KBM-7 (cell line): ENCODE measurements at places on chromosomes 6 and 20.

DNA sequence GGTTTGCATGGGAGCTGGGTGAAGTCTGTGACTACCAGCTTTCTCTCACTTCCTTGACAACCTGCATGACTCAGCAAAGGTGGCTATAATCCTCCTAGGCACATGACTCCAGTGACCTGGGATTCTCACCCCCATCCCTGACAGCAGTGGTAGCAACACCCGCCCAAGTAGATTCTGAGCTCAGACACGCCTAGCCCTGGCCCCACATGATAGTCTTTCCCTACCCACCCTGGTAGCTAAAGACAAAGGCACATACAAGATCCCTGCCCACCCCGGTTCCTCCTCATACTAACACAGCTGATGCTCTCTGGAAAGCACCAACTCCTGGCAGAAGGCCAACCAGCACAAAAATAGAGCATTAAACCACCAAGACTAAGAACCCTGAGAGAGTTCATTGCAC, 25.9 kb upstream of the CRISP1 start:
- no peak for DNase-seq

DNA sequence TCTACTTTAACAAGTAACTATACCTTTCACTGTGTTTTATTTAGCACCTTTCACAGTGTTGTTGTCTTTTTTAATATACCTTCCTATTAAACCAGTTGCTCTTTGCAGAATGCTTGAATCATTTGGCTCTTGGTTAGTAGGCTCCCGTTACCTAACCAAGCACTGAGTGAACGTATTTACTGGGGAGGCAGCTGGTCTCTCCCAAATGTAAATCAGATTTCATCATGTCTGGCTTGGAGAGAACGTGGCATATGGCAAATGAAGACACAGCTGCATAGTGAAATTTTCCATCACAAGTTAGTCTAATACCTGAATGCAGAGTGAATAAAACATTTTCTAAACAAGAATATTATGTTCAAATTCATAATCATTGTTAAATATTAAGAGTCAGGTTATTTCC, 12.4 kb downstream of the HTR1E start:
- DNase-seq = no peak

DNA sequence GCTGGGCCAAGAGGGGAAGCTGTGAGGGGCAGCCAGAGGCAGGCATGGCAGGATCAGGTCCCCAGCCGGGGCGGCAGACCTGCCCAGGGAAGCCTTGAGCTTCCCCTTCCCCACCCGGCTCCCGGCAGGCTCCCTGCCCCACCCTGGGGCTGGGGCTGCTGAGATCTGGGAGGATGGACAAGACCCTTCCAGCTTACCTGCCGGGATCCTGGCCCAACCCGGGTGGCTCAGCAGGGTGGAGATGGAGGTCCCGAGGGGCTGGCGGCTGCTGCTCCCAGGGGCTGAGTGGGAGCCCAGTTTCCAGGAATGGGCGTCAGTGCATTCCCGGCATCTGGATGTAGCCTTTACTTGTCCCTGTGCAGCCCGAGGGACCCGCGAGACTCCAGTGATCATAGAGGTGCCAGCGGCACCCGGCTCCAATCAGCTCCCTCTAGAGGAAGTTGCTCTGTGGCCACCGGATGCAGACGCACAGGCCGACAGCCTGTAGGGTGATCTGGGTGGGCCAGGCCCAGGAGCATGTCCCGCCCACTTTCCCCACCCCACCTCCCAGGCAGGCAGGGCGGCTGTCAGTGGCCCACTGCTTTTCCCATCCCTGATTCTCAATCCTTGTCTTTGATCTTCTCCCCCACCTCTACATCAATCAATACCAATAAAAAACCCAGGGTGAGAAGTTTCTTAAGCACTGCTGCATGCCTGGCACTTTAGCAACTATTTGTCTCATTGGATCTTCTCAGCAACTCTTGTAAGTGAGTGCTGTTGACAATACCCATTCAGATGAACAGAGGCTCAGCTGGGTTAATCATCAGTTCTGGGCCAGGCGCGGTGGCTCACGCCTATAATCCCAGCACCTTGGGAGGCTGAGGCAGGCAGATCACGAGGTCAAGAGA, at the start of gene BAK1:
TSS of gene BAK1 (minus strand) at position 449 of the 887 bp plus-strand sequence. CDS start 2,672 bp downstream, outside the sequence.
- peak; percentile 89 for DNase-seq

DNA sequence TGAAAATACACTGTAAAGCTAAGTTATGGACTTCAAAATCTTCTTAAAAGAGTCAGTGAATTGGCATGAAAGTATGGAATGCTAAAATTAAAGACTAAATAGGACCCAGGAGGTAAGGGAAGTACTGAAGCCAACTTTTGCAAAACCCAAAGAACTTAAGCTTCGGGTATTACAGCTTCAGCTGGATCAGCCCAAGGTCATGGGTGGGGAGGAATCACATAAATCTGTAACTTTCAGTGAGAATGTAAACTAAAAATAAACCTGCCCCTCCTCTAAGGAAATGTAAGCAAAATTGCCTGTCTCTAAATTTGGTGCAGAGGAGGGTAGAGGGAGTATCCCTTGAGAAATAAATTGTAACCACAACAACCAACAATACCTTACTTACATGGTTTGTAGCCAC, 4.4 kb upstream of the MUC21 start:
- DNase-seq = no peak

DNA sequence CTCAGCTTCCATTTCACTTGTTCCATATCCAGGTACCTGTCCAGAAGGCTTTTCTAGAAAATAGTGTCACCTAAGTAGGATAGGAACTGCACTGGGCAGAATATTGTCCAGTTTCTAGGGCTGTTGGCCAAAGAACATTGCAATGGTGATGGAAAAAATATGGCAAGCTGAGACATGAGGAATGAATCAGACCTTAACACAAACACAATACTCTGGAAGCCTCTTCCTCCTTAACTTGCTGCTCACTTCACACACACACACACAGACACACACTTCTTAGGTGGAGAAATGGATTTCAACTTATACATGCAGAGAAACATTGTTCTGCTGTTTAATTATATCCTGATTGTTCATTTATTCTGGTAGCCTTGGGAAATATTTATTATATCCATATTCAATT, 203.0 kb upstream of the RGS17 start:
- DNase-seq = no peak

DNA sequence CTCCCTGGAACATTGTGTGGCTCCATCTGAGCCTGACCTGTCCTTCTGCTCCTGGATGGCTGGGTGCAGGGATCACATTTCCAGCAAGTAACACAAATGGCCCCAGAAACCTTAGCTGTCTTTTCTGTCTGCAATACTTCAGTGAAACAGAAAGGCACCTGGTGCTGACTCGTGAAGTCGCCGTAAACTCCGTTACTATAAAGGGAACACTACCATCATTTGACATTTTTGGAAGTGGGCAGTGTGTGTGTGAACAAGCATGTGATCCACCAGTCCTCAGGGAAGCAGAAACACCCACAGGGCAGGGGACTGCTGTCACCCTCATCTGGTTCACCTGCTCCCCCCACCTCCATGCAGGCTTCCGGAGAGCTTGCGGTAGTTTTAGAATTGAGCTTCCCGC, 23.9 kb downstream of the SERPINB6 start:
- no peak for DNase-seq

- DNase-seq = no peak
Observed at GRCh38 chr6:22003287-22003686, 293.5 kb downstream of the PRL start.

GRCh38 chr6:21769405-21769861, 175.9 kb downstream of the SOX4 start:
- no peak for DNase-seq

DNA sequence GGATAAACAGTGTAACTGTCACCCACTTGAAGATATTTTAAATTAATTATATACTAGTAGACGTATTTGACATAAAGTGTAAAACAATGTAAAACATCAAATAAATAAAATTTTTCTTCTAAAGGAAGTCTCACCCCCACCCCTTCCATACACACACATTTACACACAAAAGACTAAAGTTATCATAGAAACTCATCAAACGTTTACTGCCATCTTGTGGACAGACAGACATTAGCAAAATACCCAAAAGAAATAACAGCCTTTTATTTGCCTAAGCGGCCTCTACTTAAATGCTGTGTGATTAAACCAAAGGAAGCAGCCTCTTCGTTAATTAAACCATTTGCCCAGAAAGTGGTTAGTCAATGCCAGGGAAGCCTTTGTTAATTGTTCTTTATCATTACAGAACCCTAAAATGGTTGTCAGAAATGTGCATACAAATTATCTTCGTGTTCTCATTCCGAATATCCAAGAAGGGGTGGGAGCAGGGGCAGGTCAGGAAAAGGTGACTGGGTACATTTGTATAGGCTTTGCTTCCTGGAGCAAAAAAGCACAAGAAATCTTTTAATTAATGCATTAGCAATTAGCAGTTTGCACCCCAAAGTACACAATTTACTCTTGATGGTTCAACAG, 176.2 kb upstream of the SASH1 start:
- DNase-seq = peak; percentile 57

GRCh38 chr6:117591405-117591804, 10.9 kb downstream of the GOPC start:
- DNase-seq = no peak

GRCh38 chr20:51600016-51600420, 57.5 kb upstream of the NFATC2 start:
- no peak for DNase-seq

DNA sequence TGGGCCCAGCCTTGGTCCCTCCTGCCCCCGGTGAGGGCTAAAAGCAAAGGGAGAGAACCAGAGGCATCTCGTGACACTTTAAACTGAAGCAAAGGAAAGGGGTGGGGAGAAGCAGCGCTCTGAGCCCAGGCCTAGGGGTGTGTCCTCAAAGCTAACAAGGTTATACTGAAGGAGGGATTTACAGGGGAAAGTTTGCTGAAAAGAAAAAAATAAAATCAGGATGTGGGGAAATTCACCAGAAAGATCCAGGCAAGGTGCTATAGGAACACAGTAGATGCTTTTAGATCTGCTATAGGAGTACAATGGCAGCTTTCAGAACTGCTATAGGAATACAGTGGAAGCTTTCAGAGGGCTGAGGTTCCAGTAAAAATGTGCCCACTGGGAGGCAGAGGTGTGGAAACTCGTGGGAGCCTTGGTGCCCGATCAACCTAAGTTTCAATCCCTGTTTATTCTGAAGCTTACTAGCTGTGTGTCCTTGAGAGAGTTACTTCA, at the start of gene COL9A1:
TSS of gene COL9A1 (minus strand) at position 51 of the 492 bp plus-strand sequence. CDS start 160 bp downstream, outside the sequence.
- no peak for DNase-seq

- no peak for DNase-seq
Observed at GRCh38 chr6:34584694-34585093, 28.6 kb upstream of the SPDEF start.

DNA sequence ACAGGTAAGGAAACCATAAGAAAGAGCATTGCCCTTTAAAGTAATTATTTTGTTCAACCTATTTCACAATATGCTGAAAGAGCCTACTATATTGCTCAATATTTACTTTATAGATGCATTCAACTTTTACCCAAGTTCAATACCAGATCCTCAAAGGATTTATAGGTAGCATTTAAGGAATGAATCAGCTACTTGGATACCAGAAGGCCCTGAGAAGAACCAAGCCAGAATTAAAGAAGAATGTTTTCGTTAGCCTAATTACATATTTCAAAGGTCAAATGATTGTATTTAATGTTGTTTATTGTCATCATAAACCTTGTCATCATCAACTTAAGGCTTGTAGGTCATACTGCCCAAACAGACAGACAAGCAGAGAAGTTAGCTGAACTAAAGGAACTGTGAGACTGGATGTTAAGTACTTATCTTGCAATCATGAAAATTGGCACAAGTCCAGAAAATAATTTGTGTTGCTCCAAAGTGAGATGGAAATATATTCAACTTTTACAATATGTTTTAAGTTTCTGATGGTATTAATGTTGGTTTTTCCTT, 636.7 kb downstream of the RFPL4B start:
- DNase-seq = no peak

DNA sequence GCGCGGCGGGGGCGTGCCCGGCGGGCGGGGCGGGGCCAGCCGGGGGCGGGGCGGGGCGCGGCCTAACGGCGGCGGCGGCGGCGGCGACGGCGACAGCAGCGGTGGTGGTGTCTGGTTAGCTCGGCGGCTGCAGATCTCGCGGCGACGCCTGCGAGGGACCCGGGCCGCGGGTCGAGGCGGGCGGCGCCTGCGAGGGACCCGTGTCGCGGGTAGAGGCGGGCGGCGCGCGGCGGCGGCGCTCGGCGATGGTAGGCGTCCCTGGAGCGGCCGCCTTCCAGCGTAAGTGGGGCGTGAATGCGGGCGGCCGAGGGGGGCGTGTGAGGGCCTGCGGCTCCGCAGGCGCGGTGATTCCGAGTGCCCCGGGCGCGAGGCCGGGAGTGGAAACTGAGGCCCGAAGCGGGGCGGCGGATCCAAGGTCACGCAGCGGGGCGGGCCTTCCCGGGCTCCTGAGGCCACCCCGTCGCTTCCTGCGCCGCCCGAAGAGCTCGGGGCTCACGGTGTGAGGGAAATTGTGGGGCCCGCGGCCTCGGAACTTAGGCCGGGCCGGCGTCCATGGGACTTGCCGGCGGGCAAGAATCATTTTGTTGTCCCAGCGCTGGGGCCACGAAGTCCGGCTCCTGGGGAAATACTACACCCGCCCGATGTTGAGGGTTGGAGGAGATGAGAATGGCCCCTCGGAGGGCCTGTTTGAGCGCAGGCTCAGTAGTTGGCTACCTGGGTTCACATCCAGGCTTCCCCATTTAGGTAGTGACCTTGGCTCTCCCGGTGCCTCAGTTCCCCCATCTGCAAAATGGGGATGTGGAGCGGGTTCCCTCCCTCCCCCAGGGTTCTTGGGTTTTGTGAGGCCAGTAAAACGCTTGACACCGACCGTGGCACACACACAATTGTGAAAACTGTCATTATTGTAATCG, at the start of gene CBFA2T2:
TSS of gene CBFA2T2 (plus strand) at position 74 of the 911 bp plus-strand sequence. CDS start at position 246, 172 bp downstream.
- peak; percentile 54 for DNase-seq

DNA sequence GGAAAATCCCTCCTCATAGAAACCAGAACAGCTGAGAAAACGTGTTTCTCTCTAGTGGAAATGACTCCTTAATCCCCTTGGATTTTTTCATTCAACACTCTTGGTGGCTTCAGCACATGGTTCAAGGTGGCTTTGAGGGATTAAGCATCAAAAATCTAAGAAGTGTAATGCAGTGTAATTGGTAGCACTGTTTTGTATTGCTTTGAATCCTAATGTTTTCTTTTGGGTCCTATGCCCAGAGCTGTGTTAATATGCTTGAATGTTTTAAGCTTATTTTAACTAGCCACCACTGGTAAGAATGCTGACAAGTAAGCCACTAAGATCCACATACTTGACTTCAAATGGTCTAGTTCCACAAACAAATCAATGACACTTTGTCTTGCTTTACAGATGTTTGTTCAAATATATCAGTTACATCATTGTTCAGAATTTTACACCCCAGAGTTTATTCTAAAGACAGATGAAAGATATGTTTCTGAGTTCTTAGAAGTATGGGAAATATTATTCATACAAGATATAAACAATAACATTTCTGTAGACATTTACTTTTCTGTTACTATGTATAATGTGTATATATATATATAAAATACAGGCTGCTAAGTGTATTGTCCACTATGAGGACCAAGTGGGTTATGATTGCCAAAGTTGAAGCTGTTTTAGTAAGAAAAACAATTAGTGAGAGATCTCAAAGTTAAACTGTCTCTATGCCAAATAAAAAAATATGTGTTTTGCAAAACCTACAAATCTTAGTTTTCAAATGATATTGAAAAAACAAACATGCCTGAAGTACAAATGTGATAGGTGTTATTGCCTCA, 220.8 kb downstream of the OGFRL1 start:
- DNase-seq = no peak
